ENCODE measurements at places on chromosomes 16 and 17.

DNA sequence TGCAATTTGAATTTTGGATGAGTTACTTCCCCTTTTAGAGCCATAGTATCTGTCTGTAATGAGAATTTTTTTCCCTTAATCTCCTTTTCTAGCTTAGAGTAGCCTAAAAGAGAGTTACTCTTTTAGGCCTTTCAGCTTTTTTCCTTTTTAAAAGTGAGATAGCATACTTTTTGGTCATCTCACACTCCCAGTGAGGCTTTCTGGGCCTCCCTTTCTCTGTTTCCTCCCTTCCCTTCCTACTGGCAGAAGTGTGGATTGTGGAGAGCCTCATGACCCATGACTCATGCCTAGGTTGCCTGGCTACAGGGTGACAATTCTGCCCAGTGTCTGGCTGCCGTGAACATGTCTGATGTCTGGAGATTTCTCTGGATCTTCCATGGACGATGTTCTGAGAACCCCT lies 15.2 kb downstream of the KRT23 start:
- DNase-seq = no peak

GRCh38 chr17:4209611-4210010 lies 54.2 kb downstream of the ANKFY1 start:
- DNase-seq = no peak

- no peak for DNase-seq
Observed at GRCh38 chr16:89931305-89931896, 8.3 kb downstream of the TUBB3 start.

GRCh38 chr17:55432358-55433028 lies 10.9 kb upstream of the MMD start:
- no peak for DNase-seq

DNA sequence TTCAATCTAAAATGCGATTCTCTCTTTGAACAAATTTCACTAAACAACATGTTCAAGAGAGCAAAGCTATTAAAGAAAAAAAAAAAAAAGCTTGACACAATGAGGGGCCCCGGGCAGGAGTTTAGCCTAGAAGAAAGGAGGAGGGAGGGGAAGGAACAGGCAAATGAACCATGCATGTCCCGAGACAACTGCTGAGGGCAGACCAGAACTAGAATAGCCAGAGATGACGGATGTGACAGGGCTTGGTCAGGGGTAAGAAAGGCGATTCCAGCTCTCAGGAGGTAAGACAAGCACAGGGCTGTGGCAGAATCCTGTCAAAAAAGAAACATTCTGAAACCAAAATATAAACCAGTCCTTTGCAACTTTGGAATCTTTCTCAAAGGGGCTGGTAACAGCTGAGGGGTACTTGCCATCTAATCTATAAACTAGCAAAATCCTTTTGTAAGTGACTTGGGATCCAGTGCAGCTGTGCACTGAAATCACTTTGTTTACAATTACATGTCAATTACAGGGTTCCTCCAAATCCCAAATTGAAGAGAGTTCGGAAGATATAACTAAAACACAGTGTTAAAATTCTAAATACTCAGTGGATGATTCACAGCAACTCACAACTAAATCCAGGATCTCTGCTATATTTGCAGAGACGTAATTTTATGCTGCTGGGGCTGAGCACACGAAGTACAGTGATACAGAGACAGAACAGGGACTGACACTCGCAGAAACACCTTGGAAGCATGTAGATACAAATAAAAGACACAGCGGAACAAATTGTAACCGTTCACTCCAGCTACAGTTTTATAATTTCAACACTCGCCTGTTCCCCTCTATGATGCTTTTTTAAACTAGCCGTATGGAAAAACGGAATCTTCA lies 567.4 kb upstream of the ZFHX3 start:
- DNase-seq = no peak

DNA sequence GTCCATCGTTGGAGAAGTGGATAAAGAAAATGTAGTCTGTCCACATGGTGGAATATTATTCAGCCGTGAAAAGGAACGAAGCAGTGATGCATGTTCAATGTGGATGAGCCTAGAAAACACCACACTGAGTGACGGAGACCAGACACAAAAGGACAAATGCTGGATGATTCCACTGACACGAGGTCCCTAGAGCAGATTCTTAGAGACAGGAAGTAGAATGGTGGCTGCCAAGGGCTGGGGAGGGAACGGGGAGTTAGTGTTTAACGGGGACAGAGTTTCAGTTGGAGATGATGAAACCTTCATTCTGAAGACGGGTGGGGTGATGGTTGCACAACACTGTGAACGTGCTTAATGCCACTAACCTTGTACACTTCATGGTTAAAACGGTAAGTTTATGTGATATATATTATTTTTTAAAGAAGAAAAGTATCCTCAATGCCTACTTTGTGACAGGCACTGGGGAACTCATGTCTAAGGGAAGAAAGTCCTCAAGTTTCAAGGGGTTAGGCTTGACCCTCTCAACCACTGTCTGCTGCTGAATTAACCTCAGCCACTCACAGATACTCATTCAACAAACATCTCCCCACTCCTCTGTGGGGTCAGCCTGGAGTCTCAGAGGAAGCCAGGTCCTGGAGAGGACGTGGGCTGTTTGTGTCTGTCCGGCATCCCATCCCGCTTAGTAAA lies 17.6 kb downstream of the C16orf74 start:
- no peak for DNase-seq

DNA sequence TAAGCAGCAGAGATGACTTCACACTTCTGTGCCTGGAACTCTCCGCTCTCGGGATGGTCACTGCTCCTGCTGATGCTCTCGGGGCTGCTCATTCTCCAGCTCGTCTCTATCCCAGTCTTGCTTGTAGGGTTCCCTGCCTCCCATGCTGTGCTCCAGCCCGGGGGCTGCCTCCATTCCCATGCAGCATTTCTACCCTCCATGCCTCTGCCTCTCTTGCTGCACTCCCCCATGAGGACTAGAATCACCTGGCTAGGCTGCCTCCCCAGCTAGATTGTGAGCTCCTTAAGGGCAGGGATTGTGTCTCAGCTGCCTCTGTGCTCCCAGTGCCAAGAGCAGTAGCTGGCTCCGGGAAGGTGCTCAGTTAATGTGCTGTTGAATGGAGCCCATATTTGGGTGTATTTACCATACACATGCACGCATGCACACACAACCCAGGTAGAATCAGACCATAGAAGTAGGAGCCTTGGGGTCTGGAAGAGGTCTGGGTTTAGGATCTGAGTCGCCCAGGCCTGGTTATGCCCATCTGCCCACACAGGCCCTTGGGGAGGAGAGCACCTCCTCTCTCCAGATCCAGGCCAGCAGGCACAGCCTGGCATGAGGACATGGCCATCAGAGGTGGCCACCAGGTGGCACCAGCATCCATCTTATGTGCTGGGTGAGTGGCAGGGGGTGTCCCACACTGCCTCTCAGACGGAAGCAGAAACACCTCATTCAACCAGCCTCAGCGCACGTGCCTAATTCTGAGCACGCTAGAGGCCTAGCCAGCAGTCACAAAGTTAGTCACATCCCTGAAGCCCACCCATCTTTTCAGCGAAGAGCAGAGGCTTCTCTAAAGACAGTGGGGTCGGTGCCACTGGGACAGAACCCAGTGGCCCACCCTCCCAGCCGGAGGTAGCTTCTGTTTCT lies 9.3 kb downstream of the GIT1 start:
- DNase-seq = peak; percentile 85

GRCh38 chr17:1797323-1797722 lies 32.4 kb downstream of the SMYD4 start:
- DNase-seq = no peak

DNA sequence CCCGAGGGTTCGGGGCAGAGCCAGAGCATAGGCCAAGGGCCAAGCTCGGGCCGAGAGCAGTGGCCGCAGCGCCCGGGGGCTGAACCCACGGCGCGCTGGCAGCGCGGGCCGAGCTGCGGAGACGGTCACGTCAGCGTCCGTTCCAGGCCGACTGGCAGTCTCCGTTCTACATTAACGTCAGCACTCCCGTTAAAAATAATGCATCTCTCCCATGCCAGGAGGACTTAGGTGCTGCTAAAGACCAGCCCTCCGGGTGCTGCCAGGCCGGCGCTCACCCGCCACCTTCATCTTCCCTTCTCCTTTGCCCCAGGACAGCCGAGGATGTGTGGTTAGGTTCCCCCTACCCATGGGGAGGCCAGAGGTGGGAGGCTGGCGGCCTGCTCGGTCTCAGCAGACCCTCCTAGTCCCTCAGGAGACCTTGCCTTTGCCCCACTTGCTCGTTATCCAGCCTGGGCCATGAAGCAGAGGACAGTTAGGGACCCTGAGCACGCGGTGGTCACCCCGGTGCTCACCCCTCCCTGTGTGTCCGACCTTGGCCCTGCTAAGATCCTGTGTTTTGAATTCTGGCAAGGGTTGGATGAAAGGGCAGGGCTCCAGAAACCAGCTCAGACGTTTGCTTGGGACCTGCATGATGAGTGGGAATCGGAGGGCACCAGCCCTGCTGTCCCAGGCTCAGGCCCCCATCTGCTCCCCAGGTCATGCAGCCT lies 572 bp downstream of the MPG start:
- no peak for DNase-seq

GRCh38 chr16:80113873-80114574 lies 426.8 kb upstream of the DYNLRB2 start:
- DNase-seq = no peak

GRCh38 chr17:37375706-37376105 lies at the start of gene C17orf78:
Gene C17orf78, plus strand, starts transcription at chr17:37375985. Its CDS starts 108 bp downstream, at chr17:37376093.
- no peak for DNase-seq

- DNase-seq = no peak
Observed at GRCh38 chr17:73436954-73437353, 125.2 kb upstream of the CDC42EP4 start.

DNA sequence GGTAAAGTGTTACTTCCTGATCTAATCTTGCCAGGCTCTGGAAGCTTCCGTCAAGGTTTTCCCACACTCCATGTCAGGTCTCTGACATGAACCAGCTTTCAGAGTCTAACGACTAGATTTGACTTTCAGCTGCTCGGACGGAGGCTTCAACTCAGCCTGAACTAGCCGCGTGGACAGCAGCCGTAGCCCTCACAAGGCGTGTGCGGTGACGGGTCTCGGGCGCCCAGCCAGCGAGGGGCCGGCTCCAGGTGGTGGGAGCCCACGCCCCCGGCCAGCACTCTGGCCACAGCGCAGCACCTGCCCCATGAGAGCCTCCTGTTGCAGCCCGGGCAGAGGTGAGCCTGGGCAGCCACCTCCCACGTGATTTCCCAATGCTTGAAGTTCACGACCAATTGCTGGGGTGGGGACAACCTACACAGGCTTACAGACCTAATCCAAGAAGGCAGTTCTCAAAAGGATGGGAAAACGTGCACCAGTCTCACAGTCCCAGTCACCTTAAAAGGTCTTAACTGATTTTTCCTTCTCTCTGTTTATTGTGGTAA lies 45.5 kb downstream of the TBC1D16 start:
- DNase-seq = no peak

- DNase-seq = peak; percentile 88
Observed at GRCh38 chr16:11232852-11233726, 22.9 kb downstream of the SOCS1 start.

GRCh38 chr16:66930189-66930588 lies 4.0 kb downstream of the CIAO2B start:
- no peak for DNase-seq

GRCh38 chr17:80921159-80921558 lies 70.5 kb upstream of the CHMP6 start:
- no peak for DNase-seq

- no peak for DNase-seq
Observed at GRCh38 chr16:27240948-27241531, 27.5 kb downstream of the NSMCE1 start.

DNA sequence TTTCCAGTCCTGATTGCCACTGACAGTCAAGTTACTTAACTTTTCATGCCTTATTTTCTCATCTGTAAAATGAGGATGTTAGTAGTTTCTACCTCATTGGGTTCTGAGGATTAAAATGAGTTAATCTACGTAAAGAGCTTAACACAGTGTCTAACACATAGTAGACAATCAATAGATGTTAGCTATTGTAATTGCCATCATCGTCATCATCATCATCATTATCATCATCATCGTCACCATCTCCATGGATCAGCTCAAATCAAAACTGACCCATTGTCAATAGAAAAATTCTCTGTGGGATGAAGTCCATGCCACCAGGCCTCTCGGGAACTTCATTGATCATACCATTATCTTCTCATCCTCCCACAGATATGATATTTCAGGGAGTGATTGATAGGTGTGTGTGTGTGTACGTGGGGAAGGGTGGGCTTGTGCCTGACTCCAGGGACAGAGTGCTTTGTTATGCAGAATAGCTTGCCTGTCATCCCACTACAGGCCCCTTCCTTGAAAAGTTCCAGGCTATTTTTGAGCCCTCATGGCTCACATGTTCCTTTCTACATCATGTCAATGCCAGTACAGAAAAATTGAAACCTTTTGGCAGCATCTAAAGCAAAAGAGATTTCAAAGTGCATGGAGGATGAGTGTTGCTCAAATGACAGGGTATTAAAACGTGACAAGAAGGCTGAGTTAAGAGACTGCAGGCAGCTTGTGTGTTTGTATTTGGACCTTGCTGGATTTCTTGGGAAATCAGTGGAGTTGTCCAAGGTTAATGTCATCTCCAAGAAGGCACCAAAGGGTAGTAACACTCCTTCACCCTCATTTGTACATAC lies 133.9 kb downstream of the PRKCB start:
- no peak for DNase-seq

GRCh38 chr17:42049834-42050392 lies 488 bp downstream of the C17orf113 start:
- DNase-seq = no peak
